Hepatocyte (in vitro differentiated cells): ENCODE measurements at places on chromosomes 2 and 18.

- no peaks in the 10 kb centered on the region for H3K27me3 ChIP-seq
- no peak for DNase-seq
- no peaks in the 10 kb centered on the region for H3K36me3 ChIP-seq
- H3K4me1 ChIP-seq, result no peaks in the 10 kb centered on the region
- H3K27ac ChIP-seq, result no peak overlapping the region
- H3K4me3 ChIP-seq, result no peak overlapping the region
Measured at GRCh38 chr2:239960929-239961661, 64.0 kb downstream of the NDUFA10 start.

- H3K4me1 ChIP-seq, result peaks cover 14% of the 10 kb centered on the region
- peak; percentile 58 for DNase-seq
- H3K36me3 ChIP-seq, result no peaks in the 10 kb centered on the region
- H3K27me3 ChIP-seq, result no peaks in the 10 kb centered on the region
Measured at GRCh38 chr2:236774171-236774570, 204.5 kb downstream of the ACKR3 start.

GRCh38 chr2:119678021-119678656 lies 862 bp upstream of the TMEM177 start:
- no peak overlapping the region for H3K4me3 ChIP-seq
- H3K27ac ChIP-seq, result no peak overlapping the region
- H3K4me1 ChIP-seq, result peaks cover 6% of the 10 kb centered on the region
- no peaks in the 10 kb centered on the region for H3K27me3 ChIP-seq
- no peak for DNase-seq

GRCh38 chr2:9975805-9976447 lies 24.4 kb downstream of the GRHL1 start:
- DNase-seq, result peak; percentile 40
- H3K27me3 ChIP-seq, result no peaks in the 10 kb centered on the region
- no peaks in the 10 kb centered on the region for H3K36me3 ChIP-seq
- no peak overlapping the region for H3K4me3 ChIP-seq
- no peak overlapping the region for H3K27ac ChIP-seq

DNA sequence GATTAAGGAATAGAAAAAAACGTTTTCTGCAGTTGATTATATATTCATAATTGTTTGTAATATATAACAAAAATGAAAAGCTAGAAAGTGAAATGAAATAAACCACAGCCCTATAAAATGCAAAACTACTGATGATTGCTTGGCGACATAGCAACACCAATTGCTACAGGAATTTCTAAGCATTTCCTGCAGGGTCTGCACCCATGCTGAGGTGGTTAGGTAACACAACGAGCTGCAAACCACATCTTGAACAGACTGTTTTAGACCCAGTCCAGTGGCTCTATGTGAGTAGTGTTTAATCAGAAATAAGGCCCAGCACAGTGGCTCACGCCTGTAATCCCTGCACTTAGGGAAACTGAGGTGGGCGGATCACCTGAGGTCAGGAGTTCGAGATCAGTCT lies 17.2 kb upstream of the UGT1A9 start:
- H3K4me3 ChIP-seq, result no peak overlapping the region
- no peaks in the 10 kb centered on the region for H3K36me3 ChIP-seq
- H3K4me1 ChIP-seq, result no peaks in the 10 kb centered on the region
